Foreskin keratinocyte (primary cell): ENCODE measurements at places on chromosomes 5 and 9.
A peak's percentile ranks its signal among the peaks of the same experiment; 100 is the strongest.

- DNase-seq: no peak
Observed at GRCh38 chr9:123417289-123418051, 61.5 kb downstream of the CRB2 start.

DNA sequence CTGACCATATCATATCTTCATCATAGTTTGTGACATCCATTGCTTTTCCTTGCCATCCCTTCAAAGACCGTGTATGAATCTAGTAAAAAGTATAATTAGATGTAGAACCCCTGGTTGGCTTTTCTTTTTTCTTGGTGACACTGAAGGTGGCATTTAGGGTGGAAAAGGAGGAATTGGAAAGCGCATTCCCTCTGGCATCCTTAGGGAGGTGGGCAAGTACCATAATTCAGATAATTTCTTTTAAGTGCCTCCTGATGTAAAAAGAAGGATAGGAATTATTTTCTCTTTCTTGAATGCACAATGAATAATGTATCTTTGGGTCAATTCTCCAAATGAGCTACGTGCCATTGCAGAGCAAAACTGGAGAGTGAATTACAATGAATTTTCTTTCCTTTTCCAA is 73.2 kb upstream of the SMARCA2 start:
- DNase-seq: no peak

- DNase-seq: no peak
Observed at GRCh38 chr9:136190237-136190601, 14.7 kb downstream of the LHX3 start.

- DNase-seq: peak; percentile 73
Observed at GRCh38 chr5:172412724-172413286, 41.5 kb downstream of the SH3PXD2B start.

GRCh38 chr5:143874312-143874711 is 62.4 kb downstream of the HMHB1 start:
- no peak for DNase-seq

DNA sequence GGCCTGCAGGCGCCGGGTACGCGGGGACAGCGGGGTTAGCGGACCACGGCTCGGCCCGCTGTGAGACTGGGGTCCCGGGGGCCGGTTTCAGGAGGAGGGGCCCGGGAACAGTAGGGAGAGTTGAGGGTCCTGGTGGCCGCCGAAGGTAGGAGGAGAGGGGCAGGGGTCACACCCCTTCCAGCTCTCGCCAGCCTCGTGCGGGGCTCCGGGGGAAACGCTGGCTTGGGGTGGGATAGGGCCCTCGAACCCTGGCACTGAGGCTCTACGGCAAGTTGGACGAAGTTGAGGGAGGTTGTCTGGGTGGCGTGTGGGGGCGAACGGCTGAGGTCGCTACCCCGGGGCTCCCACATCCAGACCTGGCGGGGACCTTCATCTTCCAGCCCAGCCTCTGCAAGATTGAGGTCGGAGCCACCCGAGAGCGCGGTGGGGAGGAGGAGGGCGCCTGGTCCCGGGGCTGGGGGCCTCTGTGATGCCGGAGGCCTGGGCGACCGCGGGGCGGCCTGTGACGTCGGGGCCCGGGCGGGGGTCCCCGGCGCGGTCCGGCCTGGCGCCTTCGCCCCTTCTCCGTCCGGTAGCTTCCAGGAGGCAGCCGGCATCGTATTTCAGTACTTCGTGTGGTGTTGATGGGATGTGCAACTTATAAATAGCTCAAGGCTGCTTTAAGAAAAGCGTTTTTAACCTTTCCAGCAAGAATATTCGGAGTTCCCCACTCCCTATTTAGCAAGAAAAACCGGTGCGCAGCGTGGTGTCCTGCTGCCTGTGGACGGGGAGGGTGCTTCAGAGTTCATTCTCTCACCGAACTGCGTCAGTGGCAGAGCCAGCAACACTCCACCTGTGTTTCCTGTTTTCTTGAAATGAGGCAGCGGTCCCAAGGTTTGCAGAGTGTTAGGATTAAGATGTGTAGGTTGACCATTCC is 902 bp downstream of the HABP4 start:
- DNase-seq: no peak

DNA sequence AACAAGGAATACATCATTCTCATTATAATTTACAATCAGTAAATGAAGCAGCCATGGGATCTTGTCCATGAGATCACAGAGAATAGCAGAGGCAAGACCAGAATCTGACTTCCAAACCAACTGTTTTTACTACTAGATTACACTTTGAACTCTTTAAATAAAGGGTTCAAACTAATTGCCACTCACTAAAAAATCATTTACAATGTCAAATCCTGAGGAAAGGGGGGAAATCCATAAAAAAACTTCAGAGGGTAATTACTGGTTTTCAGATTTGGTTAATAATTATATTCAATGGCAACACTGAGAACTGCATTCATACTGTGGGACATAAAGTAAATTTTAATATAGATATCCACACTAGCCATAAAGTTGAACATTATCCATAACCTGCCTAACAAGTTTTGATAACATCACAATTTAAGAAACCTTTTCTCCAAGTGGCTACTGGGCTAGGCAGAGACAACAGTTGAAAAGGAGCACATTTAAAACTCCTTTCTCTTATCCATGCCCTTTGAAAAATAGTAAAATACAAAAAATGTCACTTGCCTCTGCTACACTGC is 15.9 kb downstream of the PLPP1 start:
- no peak for DNase-seq

DNA sequence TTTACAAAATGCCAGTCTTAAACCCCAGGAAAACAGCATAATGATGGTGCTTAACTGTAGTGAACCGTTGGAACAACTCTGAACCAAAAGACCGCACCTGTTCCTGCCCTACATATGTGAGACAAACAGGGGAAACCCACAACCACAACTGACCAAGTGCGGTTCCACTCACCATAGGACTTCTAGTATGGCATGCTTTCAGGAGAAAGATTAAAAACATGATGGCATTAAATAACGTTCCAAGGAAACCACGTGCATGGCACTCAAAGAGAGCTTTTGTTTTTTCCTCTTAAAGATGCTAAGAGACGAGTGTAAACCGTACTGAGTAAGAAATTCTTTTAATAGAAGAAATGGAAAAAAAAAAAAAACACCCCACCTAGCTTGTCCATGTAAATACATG is 119.8 kb downstream of the SSBP2 start:
- DNase-seq: no peak

DNA sequence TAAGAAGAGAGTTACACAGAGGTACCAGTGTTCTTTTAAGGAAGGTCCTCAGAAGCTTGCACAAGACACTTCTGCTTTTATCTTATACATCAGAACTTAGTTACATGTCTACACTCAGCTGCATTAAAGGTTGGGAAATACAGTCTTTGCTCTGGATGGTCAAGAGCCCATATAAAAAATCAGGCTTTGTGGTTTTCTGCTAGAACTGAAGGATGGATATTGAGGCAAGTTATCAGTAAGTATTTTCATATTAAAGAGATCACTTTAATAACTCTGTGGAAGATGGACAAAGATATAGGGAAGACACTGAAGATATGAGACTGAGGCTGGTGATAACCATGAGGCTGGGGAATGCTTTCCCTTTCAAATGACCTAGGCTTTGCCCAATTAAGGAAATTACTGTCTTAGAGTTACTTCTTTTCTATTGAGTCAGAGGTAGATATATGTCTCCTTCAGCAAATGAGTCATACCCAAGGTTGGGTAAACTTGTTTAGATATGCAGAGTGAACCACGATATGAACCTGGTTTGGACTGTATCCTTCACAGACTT is 87.0 kb upstream of the TNC start:
- peak; percentile 92 for DNase-seq

DNA sequence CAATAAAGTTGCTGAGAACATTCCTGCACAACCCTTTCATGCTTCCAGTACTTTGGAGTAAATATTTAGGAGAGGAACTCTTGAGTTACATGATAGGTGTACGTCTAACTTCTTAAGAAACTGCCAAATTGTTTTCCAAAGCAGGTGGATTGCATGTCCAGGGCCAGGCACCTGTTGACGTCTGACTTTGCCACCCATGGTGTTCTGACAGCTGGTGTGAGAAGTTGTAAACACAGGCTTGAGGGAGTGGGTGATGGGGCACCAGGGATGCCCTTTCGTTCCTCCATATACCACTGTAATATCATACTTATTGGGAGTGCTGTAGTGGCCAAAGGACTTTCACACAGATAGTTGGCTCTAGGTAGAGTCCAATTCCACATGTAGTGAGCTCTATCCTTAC is 352.1 kb downstream of the GADD45G start:
- no peak for DNase-seq

DNA sequence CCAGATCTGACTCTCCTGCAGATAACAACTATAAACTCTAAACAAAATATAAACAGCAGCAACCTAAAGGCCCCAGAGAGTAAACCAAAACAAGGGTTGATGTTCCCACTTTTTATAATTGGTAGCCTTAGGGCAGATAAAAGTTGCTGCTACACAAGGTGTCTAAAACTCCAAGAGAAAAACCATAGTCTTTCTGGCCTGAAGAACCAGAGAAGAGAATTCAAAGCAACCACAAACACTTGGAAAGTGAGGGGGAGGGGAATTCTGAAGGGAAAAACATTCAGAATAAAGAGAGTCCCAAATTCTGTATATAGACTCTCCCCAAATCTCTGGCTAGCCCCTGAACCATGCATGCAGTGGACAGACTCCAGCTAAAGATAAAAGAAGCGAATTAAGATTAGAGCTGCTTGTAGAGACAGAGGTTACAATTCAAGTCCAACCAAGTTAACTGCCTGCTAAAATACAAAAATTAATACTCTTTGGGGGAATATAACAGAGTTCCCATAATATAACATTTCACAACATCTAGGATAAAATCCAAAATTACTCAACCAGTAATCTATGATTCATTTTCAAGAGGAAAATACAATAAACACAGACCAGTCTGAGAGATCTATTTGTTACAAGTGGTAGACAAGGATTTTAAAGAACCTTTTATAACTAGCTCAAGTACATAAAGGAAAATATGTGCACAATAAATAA is 37.5 kb upstream of the RGMB start:
- DNase-seq: no peak

GRCh38 chr5:95809414-95809960 is 13.0 kb downstream of the GLRX start:
- no peak for DNase-seq

GRCh38 chr5:134545070-134545868 is 19.8 kb downstream of the JADE2 start:
- DNase-seq: no peak

DNA sequence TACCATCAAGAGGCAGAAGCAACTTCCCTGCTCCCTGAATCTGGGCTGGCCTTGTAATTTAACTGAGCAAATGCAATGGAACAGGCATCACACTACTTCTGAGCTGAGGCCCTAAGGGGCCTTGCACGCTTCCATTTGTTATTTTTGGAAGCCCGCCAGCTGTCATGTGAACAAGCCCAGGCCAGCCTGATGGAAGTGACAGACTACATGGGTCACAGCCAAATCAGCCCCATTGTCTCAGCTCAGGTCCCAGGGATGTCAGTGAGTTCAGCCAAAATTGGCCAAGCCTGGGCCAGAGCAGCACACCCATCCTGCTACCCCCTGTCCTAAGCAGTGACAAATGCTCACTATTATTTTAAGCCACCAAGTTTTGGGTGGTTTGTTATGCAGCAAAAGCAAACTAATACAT is 72.8 kb downstream of the PRRT1B start:
- peak; percentile 14 for DNase-seq

- DNase-seq: no peak
Observed at GRCh38 chr5:179973391-179973790, 65.7 kb upstream of the TBC1D9B start.

DNA sequence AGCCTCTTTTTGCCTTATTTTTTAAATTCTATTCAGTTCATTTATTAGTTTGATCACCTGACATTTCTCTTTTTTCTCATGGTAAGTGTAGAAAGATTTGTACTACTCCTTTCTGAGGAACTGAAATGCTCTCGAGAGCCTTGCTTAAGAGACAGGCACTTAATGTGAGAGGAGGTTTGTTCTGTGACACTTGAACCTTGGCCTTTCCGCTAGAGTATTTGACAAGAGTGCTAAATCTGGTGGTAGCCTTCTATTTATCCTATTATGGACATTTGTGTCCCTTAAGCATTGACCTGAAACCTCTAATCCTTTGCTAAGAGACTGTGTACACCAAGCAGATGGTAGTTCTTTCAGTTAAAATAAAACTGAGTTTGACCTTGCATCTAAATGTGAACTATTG is 805.0 kb upstream of the PTPRD start:
- DNase-seq: no peak

GRCh38 chr5:95879661-95880060 is 57.1 kb upstream of the GLRX start:
- DNase-seq: no peak

DNA sequence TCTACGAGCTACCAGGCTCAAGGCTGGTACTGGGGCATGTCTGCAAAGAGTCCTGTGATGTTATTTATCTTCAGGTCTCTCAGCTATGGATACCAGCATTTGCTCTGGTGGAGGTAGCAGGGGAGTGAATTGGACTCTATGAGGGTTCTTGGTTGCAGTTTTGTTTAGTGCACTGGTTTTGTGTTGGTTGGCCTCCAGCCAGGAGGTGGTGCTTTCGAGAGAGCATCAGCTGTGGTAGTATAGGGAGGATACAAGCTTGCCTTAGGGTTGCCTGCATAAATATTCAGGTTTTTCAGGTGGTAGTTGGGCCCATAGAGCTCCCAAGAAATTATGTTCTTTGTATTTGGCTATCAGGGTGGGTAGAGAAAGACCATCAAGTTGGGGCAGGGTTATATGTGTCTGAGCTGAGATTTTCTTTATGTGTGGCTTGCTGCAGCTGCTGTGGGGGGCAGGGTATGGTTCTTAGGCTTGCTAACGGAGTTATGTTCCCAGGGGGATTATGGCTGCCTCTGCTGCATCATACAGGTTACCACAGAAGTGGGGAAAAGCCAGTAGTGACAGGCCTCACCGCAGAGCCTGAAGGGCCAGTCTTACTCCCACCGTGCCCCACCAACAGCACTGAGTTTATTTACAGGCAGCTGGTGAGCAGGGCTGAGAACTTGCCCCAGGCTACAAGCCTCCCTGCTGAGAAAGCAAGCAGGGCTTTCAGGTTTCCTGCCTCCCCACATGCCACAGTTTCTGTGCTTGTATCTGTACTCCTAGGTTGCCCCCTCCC is 9.7 kb upstream of the RIOK2 start:
- DNase-seq: peak; percentile 98
